ENCODE measurements at places on chromosomes 1 and 21.

- peak; percentile 2 for DNase-seq
These were observed 1.9 kb downstream of the S100A11 start for GRCh38 chr1:152034654-152035538.

GRCh38 chr1:86868477-86868876 lies 45.4 kb downstream of the SELENOF start:
- no peak for DNase-seq

DNA sequence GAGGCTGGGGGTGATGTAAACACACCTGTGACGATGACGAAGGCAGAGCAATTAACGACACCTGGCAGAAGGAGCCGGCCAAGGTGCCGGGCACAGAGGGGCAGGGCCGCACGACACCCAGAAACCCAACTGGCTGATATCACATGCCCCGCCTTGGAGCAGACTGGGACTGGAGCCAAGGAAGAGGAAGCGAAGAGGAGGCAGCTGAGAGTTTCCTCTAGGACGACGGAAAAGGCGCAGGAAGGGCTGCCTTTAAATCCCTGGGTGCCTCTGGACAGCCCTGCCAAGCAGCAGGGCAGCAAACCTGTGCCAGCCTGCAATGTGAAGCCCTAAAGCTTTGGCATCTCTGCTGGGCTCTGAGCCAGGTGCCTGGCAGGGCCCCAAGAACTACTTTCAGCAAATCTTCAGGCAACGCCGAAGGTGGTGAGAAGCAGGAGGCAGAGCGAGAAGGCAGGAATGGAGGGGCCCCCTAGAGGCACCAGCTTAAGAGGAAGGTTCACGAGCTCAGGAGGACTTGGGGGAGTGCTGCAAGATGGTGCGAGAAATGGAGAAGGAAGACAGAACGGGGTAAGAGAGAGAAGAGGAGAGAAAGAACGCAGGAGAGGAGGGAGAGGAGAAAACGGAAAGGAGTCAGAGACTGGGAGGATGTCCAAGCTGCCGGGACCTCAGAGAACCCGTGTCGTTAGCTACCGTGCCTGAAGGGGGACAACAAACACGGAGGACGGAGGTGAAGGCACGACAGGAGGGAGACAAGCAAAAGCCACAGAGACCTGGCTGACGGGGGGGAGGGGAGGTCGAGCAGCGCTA lies 25.3 kb upstream of the PEF1 start:
- peak; percentile 16 for DNase-seq

GRCh38 chr1:180117764-180118116 lies 36.9 kb upstream of the QSOX1 start:
- no peak for DNase-seq

DNA sequence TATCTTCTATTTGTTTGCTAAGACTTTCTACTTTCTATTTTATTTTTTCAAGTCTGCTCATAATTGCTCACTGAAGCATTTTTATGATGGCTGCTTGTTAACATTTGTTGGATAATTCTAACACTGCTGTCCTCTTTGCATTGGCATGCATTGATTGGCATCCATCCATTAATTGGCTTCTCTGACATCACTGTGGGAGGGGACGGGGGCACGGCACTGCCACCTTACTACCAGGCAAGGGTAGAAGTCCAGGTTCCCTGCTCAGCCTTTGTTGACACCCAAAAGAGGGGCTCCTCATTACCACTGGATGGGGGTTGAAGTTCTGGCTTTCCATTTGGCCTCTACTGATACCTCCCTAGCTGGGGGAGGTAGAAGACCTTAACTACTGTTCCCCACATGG lies 11.5 kb upstream of the ABCG1 start:
- no peak for DNase-seq

GRCh38 chr1:23343221-23344110 lies 618 bp downstream of the HNRNPR start:
- DNase-seq, result no peak

GRCh38 chr1:77888781-77889642 lies 588 bp downstream of the NEXN start:
- DNase-seq, result peak; percentile 26

DNA sequence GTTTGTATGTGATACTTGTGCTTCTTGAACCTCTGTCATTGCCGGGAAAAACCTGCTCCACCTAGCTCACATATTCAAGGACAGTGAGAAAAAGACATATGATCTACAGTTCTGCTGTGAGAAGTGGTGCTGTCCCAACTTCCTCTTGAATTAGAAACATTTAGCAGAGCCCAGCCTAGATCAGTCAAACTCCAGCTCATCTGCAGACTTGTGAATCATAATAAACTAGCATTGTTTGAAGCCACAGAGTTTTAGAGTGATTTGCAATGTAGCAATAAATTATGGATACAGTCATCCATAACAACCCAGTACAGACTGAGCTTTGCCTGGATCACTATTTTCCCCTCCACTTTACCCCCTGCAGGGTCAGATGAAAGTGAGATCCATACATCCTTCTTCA lies 497.8 kb downstream of the PLA2G4A start:
- no peak for DNase-seq

GRCh38 chr1:38285807-38286530 lies 239.4 kb upstream of the POU3F1 start:
- DNase-seq, result no peak

DNA sequence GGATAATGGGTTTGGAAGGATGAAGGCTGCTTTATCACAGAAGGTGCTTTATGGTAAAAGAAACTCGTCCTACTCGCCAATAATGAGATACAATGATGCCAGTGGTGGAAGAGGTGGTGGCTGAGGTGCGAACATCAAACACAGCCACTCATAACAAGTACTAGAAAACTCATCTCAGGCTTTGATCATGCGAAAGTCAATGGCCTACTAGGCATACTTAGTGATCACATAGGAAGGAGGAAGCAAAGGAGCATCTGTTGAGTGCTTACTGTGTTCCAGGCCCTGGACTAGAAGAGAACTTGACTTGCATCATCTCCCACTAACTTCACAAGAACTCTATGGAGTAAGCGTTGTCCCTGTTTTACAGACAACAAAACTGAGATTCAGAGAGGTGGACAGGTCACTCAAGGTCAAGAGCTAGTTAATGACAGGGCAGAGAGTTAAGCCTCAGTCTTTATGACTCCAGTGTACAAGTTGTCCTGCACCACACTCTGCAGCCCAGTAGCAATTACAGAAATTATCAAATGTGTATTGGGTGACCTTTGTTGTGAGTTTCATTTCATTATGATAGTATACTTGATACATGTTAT lies 33.6 kb downstream of the RUNX1 start:
- DNase-seq, result no peak

DNA sequence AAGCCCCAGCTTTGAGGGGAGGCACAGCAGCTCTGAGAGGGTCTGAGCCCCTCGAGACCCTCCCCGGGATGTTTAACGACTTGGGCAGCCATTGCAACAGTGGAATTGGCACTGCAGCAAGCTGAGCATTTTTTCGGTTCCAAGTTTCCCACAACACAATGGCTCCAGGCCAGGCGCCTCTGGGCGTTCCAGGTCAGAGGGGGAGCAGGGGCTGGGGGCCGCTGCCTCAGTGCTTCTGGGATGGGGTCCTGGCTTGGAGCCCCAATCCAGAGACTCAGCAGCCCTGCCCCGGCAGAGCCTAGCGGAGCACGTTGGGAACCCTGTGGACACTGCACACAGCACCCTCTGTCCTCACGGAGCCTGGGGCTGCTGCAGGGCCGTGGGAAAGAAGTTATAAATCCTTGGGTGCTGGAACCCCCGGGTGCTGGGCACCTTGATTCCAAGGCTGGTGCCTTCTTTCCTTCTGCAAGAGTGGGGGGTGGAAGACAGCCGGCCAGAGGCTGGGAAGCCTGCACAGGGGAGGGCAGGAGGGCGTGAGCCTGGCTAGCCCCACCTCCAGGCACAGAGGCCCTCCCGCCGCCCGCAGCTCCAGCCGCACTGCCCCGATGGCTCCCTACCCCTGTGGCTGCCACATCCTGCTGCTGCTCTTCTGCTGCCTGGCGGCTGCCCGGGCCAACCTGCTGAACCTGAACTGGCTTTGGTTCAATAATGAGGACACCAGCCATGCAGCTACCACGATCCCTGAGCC lies 50.1 kb downstream of the COL18A1 start:
- DNase-seq, result no peak

GRCh38 chr1:33348676-33349080 lies 27.8 kb upstream of the A3GALT2 start:
- no peak for DNase-seq

DNA sequence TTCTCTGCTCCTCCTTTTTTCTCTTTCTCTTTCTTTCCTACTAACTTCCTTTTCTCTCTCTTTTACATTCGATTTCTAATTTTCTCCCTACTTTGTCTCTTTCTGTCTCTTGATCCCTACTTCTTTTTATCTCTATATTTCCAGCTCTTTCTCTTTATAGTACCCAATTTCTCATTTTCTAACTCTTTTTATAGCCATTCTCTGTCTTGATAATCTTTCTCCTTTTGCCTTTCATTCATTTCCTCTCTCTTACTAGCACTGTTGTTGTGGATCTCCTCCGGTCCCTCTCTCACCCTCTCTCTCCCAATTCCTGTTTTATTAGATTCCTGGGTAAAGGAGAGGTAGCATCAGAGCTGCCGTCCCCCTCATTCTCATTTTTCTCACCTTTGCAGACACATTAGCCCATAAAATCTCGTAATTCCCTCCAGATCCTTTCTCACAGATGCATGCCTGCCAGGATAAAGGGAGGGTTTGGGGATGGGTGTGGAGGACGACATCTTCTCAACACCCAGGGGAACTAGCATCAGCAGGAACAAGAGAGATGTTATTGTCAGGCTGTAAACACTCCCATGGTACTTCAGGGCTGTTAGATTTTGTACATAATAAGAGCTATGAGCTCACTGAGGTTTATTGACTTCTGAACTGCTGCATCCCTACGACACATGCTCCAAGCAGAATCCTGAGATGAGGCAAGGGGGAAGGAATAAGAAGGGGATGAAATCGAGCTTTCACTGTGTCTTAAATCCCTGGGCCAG lies 159.0 kb upstream of the GALNT2 start:
- no peak for DNase-seq

DNA sequence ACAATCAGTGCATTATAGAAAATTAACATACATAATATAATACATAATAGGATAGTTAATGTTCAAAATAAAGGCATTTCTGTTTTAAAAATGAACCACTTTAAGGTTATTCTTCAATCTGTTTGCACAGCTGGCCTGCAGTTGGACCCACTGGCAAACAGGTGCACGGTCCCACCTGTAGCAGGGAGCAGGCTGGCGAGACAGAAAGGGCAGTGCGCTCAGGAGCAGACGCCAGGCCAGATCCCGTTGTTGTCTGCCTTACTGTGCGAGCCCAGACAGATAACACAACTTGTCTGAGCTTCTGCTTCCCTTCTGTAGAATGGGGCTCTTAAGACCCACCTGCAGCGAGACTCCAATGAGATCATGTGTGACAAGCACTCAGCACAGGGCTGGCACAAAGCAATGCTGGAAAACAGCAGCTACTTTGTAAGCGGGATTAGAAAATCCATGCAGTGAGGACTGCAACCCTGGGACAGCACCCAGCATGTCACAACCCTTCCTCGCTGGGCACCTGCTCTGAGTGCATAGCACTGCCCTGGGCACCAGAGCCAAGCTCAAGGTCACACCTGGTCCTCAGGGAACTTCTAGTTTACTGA lies 33.5 kb downstream of the VPS26C start:
- no peak for DNase-seq

GRCh38 chr1:44681905-44682882 lies 7.7 kb downstream of the ARMH1 start:
- no peak for DNase-seq

- DNase-seq, result no peak
These were observed 6.9 kb upstream of the CBR3 start for GRCh38 chr21:36127977-36128376.

GRCh38 chr21:44364151-44365053 lies 11.0 kb downstream of the TRPM2 start:
- no peak for DNase-seq

DNA sequence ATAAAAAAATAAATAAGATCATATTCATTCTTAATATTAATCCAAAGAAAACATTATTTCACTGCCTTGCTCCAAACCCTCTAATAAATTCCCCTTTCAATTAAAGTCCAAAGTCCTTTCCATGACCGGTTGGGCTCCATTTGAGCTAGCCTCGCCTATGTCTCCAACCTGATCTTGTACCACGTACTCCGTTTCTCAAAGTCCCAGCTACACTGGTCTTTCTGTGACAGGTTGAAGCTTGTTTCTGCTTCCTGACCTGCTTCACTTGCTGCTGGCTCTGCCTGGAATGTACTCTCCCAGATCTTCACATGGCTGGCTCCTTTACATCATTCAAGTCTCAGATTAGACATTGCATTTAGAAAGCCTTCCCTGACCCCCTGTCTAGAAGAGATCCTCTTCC lies 16.4 kb downstream of the RPL5 start:
- DNase-seq, result no peak

DNA sequence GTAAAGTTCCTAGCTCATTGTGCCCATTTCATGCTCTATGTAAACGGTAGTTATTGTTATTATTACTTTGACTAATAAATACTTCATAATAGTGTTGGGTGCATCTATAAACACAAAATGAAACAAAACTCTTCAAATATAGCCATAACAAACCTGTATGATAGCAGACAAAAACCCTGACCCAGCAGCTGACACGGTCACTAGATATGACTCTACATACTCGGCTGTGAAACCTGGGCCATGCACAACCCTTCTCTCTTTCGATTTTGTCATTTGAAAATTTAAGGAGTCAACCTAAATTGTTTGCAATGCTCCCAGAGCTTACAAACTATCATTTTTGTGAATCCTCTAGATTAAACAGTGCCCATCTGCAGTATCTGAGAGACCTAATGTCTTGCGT lies 8.0 kb upstream of the RGS13 start:
- no peak for DNase-seq

GRCh38 chr1:95286479-95286878 lies 52.5 kb downstream of the RWDD3 start:
- DNase-seq, result no peak

- peak; percentile 30 for DNase-seq
These were observed 6.3 kb downstream of the TMEM234 start for GRCh38 chr1:32215629-32216480.

DNA sequence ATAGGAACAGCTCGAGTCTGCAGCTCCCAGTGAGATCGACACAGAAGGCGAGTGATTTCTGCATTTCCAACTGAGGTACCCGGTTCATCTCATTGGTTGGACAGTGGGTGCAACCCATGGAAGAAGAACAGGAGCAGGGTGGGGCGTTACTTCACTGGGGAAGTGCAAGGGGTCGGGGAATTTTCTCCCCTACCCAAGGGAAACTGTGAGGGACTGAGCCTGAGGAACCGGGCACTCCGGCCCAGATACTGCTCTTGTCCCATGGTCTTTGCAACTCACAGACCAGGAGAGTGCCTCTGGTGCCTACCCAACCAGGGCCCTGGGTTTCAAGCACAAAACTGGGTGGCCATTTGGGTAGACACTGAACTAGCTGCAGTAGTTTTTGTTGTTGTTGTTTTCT lies 307.1 kb downstream of the AMY1C start:
- DNase-seq, result no peak

Data from substantia nigra (tissue), 51 donors.